GM04503 (cell line): ENCODE measurements at places on chromosomes 2 and 18.

DNA sequence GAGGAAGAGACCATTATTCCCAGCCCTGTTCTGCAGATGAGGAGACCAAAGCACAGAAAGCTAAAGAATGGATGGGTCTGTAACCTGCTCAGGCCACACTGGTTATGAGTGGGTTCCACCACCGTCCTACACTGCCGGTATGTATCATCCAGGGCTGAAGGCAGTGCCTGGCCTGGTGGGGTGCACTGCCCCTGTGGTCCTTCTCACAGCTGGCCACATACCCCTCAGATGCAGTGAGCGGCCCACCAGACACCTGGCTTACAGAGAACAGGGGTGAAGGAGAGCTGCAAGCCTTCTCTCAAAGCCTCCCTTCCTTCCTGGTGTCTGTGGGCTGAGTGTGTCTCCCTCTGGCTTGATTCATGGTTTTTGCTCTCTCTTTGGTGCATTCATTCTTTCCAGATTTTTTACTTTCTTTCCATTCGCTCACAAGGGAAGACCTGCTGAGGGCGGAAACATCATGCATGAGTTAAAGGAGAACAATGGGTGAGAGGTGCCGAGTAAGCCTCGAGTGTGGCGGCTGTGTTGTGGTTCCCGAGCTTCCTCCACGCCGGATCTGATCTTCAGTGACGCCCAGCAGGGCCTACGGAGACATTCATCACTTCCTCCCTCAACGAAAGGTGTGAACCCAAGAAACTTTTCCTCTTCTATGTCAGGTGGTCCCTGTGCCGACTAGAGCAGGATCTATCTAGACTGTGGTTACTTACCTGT, 62.1 kb upstream of the REL start:
- no peak for DNase-seq

DNA sequence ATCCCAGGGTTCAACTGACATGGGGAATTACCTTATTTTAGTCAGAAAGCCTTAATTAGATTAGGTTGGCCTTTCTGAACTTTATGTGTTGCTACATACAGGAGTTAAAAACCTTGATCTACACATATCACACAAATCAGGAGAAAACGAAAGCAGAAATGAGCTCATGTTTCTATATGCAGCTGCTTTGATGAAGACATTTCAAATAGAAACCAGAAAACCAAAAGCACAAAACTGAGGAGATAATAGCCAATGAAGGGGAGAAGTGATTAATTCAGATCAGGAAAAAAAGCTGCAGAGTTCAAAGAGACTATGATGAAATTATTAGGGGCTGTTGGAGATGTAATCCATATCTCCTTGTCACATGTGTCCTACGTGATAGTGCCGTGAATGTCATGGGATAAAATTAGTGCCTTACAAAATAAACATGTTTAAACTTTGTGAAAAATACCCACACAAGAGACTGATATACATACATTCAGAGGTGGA, 255.0 kb downstream of the CAMKMT start:
- DNase-seq = no peak

DNA sequence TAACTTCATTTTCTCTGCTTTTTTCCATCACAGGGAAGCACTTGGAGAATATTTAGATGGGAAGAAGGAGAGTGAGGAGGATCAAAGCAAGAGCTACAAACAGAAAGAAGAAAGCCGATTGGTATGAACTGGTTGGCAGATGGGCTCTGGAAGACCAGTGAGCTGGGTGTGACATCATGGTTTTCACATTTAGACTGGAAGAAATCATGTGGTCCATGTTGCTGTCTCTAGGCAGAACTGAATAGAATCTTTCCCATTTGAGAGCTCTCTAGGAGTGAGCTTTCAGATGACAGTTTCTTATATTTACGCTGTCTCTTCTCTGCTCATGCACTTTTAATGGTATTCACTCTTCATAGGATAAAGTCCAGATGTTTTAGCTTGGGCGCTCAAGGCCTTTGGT, 12.6 kb downstream of the DRC1 start:
- no peak for DNase-seq

DNA sequence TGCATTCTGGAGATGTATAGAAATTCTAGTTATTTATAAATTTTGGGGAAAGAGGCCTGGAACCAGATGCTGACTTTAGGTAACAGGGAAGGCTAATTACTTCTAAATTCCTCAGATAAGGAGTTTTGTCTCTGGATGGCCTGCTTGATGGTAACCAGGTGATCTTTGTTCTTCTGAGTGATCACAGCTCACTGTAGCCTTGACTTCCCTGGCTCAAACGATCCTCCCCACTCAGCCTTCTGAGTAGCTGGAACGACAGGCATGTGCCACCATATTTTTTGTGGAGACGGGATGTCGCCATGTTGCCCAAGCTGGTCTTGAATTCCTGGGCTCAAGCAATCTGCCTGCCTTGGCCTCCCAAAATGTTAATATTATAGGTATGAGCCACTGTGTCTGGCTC, 54.4 kb upstream of the MSH6 start:
- DNase-seq = no peak

GRCh38 chr18:57864615-57865121, 61.6 kb upstream of the ATP8B1 start:
- DNase-seq = no peak

GRCh38 chr2:215454519-215455246, 18.8 kb upstream of the FN1 start:
- DNase-seq = no peak

DNA sequence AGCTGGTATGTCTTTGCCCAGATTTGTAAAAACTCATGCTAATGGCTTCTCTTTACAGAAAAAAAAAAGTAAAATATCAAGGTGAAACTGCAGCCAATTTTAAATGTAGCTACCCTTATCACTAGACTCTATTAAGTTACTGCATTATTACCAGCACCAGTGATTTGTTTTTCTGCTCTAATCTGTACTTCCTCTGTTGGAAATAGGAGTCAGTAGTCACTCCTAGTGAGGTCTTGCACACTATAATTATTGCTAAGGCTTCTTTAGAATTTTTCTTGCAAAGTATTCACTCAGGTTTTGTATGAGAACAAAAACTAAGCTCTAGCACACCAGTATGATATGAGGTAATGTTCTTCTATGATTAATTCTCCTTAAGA, 215.5 kb downstream of the XIRP2 start:
- DNase-seq = no peak

DNA sequence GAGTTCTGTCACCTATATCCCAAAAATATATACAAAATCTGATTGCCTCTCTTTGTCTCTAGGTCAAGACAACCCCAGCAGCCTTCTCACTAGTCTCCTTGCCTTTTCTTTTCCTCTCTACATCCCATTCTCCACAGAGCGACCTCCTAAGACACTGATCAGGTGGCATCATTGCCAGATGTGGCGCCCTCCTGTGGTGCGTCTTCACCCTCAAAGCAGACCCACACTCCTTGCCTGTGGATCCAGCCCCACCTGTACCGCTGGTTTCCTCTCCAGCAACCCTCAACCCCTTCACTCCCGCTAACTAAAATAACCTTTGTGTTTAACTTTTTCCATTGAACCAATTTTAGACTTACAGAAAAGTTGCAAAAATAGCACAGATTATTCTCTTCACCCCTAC, 273.3 kb downstream of the GLI2 start:
- no peak for DNase-seq

DNA sequence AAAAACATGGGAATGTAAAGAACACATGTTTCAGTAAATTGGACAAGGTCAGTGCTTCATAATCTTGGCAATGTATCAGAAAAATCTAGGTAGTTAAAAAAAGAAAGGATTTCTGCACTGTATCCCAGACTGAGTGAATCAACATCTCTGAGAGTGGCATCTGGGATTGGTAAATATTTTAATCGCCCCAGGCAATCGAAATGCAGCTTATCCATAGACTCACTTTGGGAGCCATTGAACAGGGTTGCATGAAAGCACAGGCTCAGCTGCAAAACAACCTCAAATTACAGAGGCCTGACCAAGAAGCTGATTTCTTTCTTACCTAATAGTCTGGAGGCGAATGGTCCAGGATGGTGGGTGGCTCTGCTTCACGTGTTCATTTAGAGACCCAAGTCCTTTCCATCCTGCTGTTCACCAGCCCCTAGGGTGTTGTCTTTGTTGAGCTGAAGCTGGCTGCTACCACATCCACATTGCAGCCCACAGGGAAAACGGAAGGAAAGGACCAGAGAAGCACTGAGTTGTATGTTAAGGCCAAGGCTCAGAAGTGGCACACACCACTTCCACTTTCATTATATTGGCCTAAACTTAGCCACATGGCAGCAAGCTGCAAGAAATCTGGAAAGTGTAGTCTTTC, 59.0 kb downstream of the MOGAT1 start:
- DNase-seq = no peak

DNA sequence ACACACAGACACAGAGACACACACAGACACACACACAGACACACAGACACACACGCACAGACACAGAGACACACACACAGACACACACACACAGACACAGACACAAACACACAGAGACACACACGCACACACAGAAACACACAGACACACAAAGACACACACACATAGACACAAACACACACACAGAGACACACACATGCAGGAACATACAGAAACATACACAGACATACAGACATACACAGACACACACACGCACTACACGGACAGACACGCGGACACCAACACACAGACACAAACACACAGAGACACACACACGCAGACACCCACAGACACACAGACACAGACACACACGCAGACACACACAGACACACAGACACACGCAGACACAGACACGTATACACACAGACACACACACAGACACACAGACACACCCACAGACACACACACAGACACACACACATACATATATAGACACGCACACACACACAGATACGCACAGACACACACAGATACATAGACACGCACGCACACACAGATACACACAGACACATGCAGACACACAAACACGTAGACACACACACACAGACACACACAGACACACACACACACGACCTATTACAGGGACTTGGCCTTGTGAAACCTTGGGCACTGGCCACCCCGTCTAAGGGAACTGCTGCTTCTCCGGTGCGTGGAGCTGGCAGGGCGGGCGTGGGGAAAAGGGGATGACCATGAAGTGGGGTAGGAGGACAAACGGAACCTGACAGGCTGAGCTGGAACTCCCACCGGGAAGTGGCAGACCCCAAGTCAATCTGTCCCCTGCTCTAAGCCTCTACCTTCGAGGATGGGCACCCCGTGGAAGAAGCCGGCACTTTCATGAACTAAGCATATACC, 211.4 kb downstream of the TFCP2L1 start:
- DNase-seq = no peak

DNA sequence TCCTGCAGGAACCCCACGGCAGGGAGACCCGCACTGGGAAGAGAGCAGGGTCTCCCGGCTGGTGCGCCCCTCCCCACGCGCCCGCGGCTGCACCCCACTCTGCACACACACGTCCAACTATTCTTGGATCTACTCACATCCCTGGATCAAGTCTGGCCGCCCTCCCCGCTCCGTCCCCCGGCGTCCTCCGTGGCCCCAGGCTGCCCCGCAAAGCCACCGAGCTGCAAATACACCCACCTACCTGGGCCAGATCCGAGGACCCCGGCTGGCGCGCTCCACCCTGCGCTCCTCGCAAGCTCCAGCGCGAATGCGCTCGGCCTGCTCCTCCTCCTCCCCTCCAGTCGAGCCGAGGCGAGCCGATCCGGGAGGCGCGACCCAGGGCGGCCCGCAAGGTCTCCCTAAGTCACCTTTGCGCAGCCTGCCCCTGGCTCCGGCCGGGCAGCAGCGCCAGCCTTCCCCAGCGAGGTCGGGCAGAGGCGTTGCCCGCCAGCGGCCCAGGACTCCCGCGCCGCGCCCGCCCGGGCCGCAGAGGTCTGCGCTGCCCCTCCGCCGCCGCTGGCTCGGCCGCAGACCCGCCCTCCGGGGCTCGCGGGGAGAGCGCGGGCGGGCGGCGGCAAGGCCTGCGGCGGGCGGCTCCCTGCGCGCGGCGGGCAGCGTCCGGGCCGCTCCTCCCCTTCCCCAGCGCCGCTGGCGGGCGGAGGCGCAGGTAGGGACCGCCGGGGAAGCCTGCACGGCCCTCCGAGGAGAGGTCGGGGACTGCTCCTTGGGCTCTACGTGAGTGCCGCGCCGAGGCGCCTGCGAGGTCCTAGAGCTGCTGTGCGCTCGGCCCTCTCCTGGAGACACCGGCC, 126.0 kb downstream of the OSBPL1A start:
- peak; percentile 21 for DNase-seq

GRCh38 chr2:230809015-230809414, 55.7 kb upstream of the ITM2C start:
- no peak for DNase-seq

- DNase-seq = no peak
Measured at GRCh38 chr2:64972876-64973275, 16.3 kb upstream of the SLC1A4 start.

- no peak for DNase-seq
Measured at GRCh38 chr18:10234281-10234680, 220.2 kb upstream of the APCDD1 start.

DNA sequence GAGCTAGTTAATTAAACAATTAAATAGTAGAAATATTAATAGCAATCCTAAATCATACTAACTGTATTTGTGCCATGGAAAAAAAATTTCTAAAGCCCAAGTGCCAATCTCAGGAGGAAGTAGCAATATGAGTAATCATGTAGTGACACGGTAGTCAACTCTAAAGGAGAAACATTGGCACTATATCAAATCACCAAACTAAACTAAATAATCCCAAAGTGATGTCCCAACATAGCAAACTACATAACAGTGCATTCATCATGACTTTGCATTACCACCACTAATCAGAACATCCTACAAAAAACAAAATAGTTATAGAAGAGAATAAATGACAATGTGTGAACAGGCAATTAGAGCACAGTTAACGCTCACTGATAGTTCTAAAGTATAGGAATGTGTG, 195.1 kb downstream of the EXOC6B start:
- DNase-seq = peak; percentile 15

DNA sequence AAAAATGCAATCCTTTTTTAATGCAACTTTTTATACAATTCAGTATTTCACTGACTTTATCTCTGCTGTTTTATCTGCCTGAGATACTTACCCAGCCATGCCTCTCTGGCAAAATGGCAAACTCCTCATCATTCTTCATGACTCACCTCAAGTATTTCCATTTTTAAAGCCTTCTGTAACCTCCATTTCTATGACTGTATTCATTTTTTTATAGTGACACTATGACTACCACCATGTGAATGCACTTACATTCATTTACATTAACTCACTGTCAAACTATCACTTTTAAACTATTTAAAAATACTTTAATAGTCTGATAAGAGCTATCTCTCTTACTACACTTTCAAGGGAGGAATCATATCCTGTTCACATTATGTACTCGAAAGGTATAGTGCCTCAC, 99.4 kb upstream of the SCN7A start:
- DNase-seq = peak; percentile 4

- no peak for DNase-seq
Measured at GRCh38 chr2:34912084-34912483, 1313.0 kb upstream of the FAM98A start.

DNA sequence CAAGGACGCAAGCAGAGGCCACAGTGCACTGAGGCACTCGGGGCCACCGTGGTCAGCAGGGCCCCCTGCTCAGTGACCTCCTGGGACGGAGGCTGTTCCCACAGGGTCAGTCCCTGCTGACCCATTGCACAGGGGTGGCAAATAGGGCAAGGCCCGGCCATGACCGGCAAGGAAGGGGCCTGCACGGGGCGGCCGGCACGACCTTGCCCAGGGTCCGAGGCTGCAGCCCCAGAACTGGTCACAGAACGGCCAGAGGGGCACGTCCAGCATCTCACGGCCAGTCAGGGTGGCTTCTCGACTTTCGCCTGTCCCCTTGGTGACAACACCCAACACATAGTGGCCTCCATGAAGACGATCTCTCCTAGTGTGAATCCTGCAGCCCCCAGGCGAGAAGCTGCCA, 27.6 kb upstream of the OTOS start:
- no peak for DNase-seq
